WTC11 (cell line): ENCODE measurements at places on chromosomes 12 and 14. TPM values are rescaled to one million over a fixed set of nuclear protein-coding genes. Genes with fewer than 3 reads are reported as not detected.

The DDN gene
- total RNA-seq, result 0.33 to 0.55 TPM (median 0.50 TPM) in 3 replicates

The MAP1LC3B2 gene
- 2.2 to 3.0 TPM (median 2.5 TPM) in 3 replicates for total RNA-seq

The NELL2 gene
- 37.4 to 49.9 TPM (median 45.8 TPM) in 3 replicates for total RNA-seq

The GLIPR1L2 gene
- total RNA-seq, result 0.30 to 0.32 TPM in 2 of 3 replicates, not detected in the other

The IGFBP6 gene
- total RNA-seq, result 6.4 to 11.2 TPM (median 7.4 TPM) in 3 replicates

The PTGDR gene
- 0.09 to 0.24 TPM (median 0.11 TPM) in 3 replicates for total RNA-seq

The IL31 gene
- total RNA-seq, result not detected in 3 replicates

The GUCY2C gene
- 3.4 to 4.3 TPM (median 3.9 TPM) in 3 replicates for total RNA-seq

The TRHDE gene
- total RNA-seq, result 1.6 to 5.5 TPM (median 3.8 TPM) in 3 replicates

DNA sequence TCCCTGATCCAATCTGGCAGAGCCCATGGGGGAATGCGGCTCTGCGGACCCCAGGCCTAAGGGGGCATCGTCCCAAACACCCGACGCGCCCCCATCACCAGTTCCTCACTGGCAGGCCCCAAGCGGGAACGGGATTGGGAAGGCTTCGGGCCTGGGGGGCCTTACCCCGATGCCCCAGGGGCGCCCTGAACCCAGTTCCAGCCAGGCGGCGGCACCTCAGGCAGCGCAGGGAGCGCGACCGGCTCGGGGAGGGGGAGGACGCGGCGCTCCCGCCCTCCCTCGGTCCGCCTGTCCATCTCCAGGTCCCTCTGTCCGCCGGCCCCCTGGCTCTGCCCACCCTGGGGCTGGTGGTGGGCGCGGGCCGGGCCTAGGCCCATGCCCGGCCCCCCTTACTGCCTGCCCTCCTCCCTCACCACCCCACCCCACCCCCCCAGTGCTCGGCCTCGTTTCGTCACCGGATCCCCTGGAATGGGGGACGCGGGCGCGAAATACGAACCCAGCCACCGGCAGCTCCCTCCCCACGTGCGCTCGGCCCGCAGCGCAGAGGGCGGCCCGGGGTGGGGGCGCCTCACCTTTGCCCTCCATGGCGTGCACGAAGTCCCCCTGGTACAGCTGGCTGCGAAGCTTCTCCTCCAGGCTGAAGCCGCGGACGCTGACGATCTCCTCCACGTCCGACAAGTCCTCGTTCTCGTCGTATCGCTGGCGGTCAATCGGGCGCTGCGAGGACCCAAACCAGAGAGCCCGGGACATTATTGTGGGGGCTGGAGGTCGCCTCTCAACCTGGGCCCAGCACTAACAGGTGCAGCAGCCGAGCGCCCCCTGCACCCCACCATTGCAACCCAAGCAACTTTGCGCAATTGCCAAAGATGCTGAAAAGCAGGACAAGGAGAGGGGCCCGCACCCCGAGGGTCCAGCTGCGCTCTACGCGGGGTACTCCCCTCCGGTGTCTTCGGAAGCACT lies 2.3 kb downstream of the KDM2B start:
- peak; percentile 50 for DNase-seq

GRCh38 chr14:77003960-77004710 lies 24.4 kb downstream of the IRF2BPL start:
- DNase-seq, result no peak

GRCh38 chr14:90490720-90491050 lies 93.9 kb downstream of the CALM1 start:
- no peak for DNase-seq

DNA sequence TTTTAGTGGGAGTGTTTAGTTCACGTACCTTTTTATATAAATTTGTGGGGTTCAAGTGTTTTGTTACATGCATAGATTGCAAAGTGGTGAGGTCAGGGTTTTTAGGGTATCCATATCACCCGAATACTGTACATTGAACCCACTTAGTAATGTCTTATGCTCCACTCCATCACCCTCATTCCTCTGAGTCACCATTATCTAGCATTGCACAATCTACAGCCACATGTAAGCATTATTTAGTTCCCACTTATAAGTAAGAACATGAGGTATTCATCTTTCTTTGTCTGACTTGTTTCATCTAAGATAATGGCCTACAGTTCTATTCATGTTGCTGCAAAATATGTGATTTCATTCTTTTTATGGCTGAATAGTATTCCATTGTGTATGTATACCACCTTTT lies 583.7 kb upstream of the LRFN5 start:
- DNase-seq, result no peak

GRCh38 chr14:21534576-21534975 lies 8.4 kb upstream of the SALL2 start:
- peak; percentile 43 for DNase-seq

GRCh38 chr14:76834241-76834661 lies 8.0 kb downstream of the LRRC74A start:
- DNase-seq, result no peak

DNA sequence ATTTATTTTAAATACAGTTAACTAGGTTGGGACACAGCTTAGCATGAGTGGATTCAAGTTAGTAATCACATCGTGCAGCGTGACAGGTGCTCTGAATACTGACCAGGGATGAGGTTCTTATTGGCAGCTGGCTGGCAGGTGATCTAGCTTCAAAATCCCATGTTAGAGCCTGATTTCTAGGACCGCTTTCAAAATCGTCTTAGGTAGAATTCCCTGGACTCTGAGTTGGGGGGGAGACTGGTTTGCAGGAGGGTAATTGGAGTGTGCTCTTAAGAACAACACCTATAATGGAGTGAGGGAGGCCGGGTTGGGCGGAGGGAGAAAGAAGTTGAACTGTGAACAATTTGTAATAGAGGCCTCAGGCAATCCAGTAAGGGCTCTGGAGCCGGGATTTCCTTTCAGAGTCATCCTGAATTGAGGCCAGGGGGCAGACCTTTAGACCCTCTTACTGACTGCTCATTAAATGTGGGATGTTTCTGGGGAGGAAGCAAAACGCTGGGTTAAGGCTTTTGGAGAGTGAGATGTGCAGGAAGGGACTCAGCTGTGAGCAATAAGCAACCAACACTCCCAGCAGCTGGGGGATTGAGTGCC lies 874 bp upstream of the YARS2 start:
- DNase-seq, result no peak

- no peak for DNase-seq
These were observed 58.5 kb downstream of the WNK1 start for GRCh38 chr12:810671-811415.

GRCh38 chr12:92719674-92720073 lies 16.9 kb downstream of the PLEKHG7 start:
- DNase-seq, result no peak

GRCh38 chr14:100443603-100444002 lies 120.5 kb downstream of the SLC25A47 start:
- no peak for DNase-seq

- no peak for DNase-seq
These were observed 432.9 kb downstream of the ZFP36L1 start for GRCh38 chr14:68359837-68360552.

- peak; percentile 65 for DNase-seq
These were observed 158.6 kb downstream of the DICER1 start for GRCh38 chr14:94998685-94999084.

- DNase-seq, result no peak
These were observed 19.5 kb downstream of the CCDC88C start for GRCh38 chr14:91397965-91398591.
